GM23248 (cell line): ENCODE measurements at places on chromosomes 3 and 15. TPM values are rescaled to one million over a fixed set of nuclear protein-coding genes. Genes with fewer than 3 reads are reported as not detected.

GRCh38 chr3:39028546-39028945 lies 23.2 kb downstream of the SCN11A start:
- DNase-seq, result peak; percentile 20
- H3K36me3 ChIP-seq, result no peaks in the 10 kb centered on the region
- H3K4me3 ChIP-seq, result no peak overlapping the region
- no peak overlapping the region for H3K27ac ChIP-seq
- H3K27me3 ChIP-seq, result peaks cover 37% of the 10 kb centered on the region

- H3K27me3 ChIP-seq, result no peaks in the 10 kb centered on the region
- H3K36me3 ChIP-seq, result no peaks in the 10 kb centered on the region
- H3K4me3 ChIP-seq, result no peak overlapping the region
These were observed 98.5 kb upstream of the ROBO2 start for GRCh38 chr3:76941376-76941775.

The RNU5B-1 gene
- not detected in 2 replicates for total RNA-seq

DNA sequence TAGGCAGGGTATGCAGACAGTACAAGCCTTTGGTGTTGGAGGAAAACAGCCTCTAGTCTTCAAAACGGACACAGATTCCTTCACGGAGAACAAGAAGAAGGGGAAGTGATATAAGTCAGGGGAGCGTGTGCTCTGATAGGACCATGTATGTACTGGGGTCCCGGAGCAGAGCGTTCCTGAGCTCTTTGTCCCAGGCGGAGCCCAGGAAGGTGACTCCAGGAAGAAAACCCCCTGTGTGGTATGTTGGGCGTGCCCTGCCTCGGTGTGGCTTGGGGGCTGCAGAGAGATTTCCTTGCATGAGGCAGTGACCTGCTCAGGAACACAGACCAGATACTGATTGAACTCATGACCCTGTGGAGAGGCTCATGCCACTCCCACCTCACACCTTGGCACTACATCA lies 21.7 kb downstream of the MELTF start:
- no peaks in the 10 kb centered on the region for H3K27me3 ChIP-seq
- H3K4me3 ChIP-seq, result no peak overlapping the region
- no peak overlapping the region for H3K27ac ChIP-seq
- no peaks in the 10 kb centered on the region for H3K36me3 ChIP-seq

- no peaks in the 10 kb centered on the region for H3K36me3 ChIP-seq
- H3K27me3 ChIP-seq, result no peaks in the 10 kb centered on the region
- peaks cover 1% of the 10 kb centered on the region; the same call in 1 of the 2 replicates for H3K4me1 ChIP-seq
- DNase-seq, result peak; percentile 6
- H3K27ac ChIP-seq, result no peak overlapping the region
- no peak overlapping the region for H3K4me3 ChIP-seq
These were observed 72.3 kb upstream of the ST3GAL6 start for GRCh38 chr3:98690876-98691275.

- no peak overlapping the region for H3K4me3 ChIP-seq
- H3K27ac ChIP-seq, result no peak overlapping the region
- no peaks in the 10 kb centered on the region for H3K4me1 ChIP-seq
- no peaks in the 10 kb centered on the region for H3K36me3 ChIP-seq
These were observed 33.4 kb upstream of the INSYN1 start for GRCh38 chr15:73786538-73786937.

The STAB1 gene
- total RNA-seq, result under 0.01 TPM in 1 of 2 replicates, not detected in the other

DNA sequence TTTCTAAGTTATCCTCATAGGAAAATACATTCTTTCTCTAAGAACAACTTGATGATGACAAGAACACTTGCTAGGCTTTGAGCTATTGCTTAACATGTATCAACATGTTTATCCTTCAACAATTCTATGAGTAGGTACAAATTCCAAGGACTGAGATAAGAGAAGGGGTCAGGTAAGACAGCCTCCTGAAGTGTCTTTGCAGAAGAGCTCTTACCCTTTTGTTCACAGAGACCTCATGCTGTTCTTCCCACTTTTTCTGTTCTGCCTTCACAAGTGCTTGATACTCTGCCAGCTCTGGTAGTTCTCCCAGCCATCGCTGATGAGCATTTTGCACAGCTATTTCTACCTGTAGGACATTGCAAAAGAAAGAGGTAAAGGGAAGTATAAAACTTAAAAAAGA lies 50.9 kb downstream of the CEP152 start:
- no peaks in the 10 kb centered on the region for H3K27me3 ChIP-seq
- no peak overlapping the region for H3K4me3 ChIP-seq

- H3K36me3 ChIP-seq, result no peaks in the 10 kb centered on the region
- H3K4me3 ChIP-seq, result peak within 1 kb of the TSS; percentile 73
- peak within 1 kb of the TSS; percentile 34; the same call in 1 of the 2 replicates for H3K27ac ChIP-seq
- peak; percentile 77 for DNase-seq
These were observed at the start of gene ADPRH for GRCh38 chr3:119579366-119580066. Gene ADPRH (plus strand): TSS chr3:119579492. CDS start chr3:119582170, 2,678 bp downstream.

The KLHL25 gene
- total RNA-seq, result 2.5 and 7.1 TPM in 2 replicates

The IGSF11 gene
- total RNA-seq, result not detected in 2 replicates

- peak overlapping the region; percentile 57 for H3K27ac ChIP-seq
- H3K4me1 ChIP-seq, result peaks cover 54% of the 10 kb centered on the region
- H3K27me3 ChIP-seq, result no peaks in the 10 kb centered on the region
- H3K36me3 ChIP-seq, result no peaks in the 10 kb centered on the region
- DNase-seq, result peak; percentile 80
- no peak overlapping the region for H3K4me3 ChIP-seq
These were observed 23.6 kb upstream of the TRIM59 start for GRCh38 chr3:160473221-160473620.

GRCh38 chr3:55597641-55598040 lies 110.5 kb upstream of the WNT5A start:
- peaks cover 63% of the 10 kb centered on the region for H3K27me3 ChIP-seq
- no peak for DNase-seq
- no peak overlapping the region for H3K27ac ChIP-seq
- no peaks in the 10 kb centered on the region for H3K36me3 ChIP-seq

The SQOR gene
- 19.7 and 22.0 TPM in 2 replicates for total RNA-seq

- no peaks in the 10 kb centered on the region for H3K27me3 ChIP-seq
- no peaks in the 10 kb centered on the region for H3K4me1 ChIP-seq
- no peak for DNase-seq
These were observed 1602.1 kb downstream of the SI start for GRCh38 chr3:163476179-163476578.

The EPHB1 gene
- total RNA-seq, result 0.43 and 1.6 TPM in 2 replicates

The P2RY14 gene
- total RNA-seq, result not detected in 2 replicates

DNA sequence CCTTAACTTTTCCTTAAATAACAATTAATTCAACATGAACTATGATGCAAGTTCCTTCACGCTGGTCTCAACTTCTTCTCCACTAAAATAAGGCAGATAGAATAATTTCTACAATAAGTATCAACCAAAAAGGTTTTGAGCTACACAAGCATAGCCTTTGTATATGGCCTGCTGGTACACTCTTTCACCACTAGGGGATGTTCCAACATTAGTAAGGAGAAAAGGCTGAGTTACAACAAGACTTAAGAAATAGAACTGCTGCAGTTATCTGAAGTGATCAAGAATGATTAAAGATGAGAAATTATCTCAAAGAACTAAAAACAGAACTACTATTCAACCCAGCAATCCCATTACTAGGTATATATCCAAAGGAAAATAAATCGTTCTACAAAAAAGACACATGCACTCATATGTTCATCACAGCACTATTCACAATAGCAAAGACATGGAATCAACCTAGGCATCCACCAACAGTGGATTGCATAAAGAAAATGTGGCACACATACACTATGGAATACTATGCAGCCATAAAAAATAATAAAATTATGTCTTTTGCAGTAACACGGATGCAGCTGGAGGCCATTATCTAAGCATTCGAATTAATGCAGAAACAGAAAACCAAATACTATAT lies 14.4 kb downstream of the ATP13A3 start:
- H3K27me3 ChIP-seq, result no peaks in the 10 kb centered on the region
- peak; percentile 81 for DNase-seq
- H3K36me3 ChIP-seq, result 0 out of 2 replicates have a peak, but pooled peaks cover 7% of the 10 kb centered on the region
- H3K27ac ChIP-seq, result no peak overlapping the region
- H3K4me3 ChIP-seq, result no peak overlapping the region

GRCh38 chr3:38150780-38151528 lies 12.5 kb downstream of the MYD88 start:
- no peaks in the 10 kb centered on the region for H3K27me3 ChIP-seq
- peak overlapping the region; percentile 46 for H3K27ac ChIP-seq
- no peak for DNase-seq
- no peak overlapping the region for H3K4me3 ChIP-seq
- peaks cover 21% of the 10 kb centered on the region for H3K4me1 ChIP-seq

DNA sequence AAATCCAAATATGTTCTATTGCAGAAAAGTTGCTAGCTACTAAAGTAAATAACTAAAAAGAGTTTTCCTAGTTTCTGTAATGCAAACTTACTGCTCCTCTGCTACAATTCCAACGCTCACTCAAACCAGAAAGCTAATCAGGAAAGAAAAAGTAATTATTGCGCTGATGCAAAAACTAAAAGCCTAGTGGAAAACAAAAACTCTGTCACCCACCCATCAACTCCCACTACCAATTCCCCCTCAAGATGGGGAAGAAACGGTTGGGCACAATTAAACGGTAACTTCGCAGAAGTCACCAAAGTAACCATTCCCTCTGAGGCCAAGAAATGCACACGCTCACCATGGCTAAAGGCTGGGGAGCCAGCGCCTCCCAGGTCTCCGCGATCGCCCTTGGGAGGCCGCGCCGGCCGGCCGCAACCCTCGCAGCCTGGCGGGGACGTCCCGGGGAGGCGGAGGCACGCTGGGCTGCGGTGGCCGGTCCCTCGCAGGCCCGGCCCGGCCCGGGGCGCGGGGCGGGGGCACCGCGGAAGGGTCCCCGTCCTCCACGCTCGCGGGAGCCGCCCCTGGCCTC lies 684 bp downstream of the SLTM start:
- peak; percentile 75 for DNase-seq
- peak overlapping the region; percentile 99 for H3K4me3 ChIP-seq
- H3K4me1 ChIP-seq, result peaks cover 19% of the 10 kb centered on the region
- H3K27ac ChIP-seq, result peak overlapping the region; percentile 95

The TRH gene
- total RNA-seq, result not detected in 2 replicates
